HTR-8/SVneo (cell line): ENCODE measurements at places on chromosomes 1 and 21.

GRCh38 chr1:230709619-230710542 is 4.0 kb downstream of the AGT start:
- no peak for DNase-seq

- DNase-seq = no peak
These were observed 42.1 kb upstream of the CFHR3 start for GRCh38 chr1:196732526-196732925.

- no peak for DNase-seq
These were observed 15.2 kb upstream of the LMX1A start for GRCh38 chr1:165371588-165372225.

DNA sequence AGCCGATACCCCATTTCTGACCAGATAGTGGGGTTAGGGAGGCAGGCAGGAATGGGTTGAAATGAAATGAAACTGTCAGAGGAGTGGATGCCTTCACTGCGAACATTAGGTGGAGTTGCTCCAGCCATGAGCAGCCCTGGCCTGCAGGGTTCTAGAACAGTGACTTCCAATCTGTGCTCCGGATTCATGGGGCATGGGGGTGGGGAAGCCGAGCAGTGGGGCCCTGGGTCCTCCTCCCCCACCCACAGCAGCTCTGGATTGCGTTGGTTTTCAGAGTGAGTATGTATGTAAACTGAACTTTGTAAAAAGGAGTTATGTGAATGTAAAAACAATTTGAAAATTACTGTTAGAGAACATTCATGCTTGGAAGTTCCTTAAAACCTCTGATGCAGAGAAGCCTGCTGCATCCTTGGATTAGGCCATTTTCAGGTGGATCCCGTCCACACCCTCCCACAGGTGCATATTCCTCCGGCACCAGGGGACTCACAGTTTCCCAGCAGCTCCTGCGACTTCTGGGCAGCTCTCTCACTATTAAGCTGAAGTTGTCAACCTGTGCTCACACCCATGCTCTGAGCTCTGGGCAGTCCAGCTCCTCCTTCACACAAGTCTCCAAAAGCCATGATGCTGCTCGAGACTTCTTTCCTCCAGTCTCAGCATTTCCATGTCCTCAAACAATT is 54.4 kb upstream of the EDN2 start:
- DNase-seq = no peak
